Activated T-helper 1 cell treated with anti-CD3 and anti-CD28 coated beads, Interleukin-12 subunit alpha, Interleukin-12 subunit beta, Interleukin-2, Interleukin-4 antibody, amounts not matched to agents 30 ng/mL and 10 ng/mL and 1 ng/mL, durations not matched to agents 14 hours and 24 hours and 36 hours (primary cell): ENCODE measurements at places on chromosomes 5 and 9. TPM values are rescaled to one million over a fixed set of nuclear protein-coding genes. Genes with fewer than 3 reads are reported as not detected.

Gene MZB1
- 38.1 and 38.8 TPM in 2 replicates for total RNA-seq

Gene ZSWIM6
- total RNA-seq = 9.6 TPM in 2 replicates

DNA sequence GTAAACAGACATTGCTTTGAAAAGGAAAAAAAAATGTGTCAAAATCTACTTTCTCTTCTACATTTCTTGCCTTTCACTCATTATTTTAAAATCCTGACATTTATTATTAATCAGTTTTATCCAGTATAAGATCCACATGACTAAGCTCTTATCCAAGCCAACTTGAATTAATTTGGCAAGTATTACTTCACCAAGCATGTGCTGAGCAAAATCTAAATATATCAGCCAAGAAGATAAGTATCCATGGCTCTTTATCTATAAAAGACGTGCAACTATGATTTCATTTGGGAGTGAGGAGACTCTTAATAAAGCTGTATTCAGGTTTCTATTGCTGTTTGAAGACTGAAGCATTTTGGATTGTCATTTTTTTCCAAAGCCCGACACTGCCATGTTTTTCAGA is 221.3 kb downstream of the TRIM36 start:
- no peak for DNase-seq

DNA sequence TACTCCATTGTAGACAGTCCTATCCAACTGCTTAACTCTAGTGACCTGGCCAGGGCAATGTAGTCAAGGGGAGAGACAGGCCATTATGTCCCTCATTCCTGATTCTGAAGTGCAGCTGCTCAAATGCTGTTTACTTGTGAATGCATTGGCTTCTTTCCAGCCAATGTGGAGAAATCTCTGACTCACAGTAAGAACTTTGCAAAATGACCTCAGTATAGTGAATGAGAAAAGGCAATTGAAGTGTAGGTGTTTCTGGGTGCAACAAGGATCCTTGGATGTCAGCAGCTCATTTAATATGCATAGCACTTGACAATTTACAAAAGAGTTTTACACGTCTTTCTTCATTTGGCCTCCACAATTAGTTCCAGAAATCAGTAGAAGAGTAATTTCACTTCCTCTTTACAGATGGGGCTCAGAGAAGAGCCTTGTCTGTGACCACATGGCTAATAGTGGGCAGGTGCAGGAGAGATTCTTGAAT is 367.2 kb downstream of the OSTF1 start:
- no peak for DNase-seq

DNA sequence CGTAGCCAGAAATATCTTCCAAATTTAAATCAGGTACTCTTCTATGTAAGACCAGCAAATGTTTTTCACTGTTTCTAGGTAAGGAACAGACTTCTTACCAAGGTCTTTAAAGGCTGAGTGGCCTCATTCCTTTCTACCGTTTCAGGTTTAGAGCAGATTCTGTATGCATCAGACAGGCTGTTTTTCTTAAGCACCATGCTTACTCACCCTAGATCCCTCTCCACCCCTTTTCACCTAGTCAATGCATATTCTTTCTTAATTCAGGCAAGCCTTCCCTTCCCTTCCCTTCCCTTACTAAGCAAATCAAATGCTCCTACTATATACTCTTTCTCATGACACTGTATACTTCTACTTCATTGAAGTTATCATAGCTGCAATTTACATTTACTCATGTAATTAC is 70.7 kb downstream of the RFX3 start:
- no peak for DNase-seq
